ENCODE measurements at places on chromosomes 6 and 20.

GRCh38 chr20:49671433-49671832 lies 42.2 kb downstream of the B4GALT5 start:
- no peak for DNase-seq

- no peak for DNase-seq
Observed at GRCh38 chr6:109174916-109175315, 79.6 kb downstream of the CEP57L1 start.

DNA sequence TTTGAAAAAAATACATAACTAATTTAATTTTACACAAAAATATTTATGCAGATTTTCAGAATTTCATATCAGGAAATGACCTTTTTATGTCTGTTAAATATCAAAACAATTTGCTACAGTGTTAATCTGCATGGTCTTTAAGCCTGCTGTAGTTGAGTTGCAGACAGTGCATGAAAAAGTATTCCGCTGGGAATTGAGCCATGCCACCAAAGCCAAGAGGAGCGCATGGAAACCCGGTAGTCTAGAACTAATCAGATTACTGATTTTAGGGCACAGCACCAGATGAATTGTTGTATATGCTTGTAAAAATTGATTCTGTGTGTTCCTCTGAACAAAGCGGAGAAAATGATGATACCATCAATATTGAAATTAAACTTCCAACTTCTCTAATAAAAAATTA lies 34.3 kb upstream of the LAMP5 start:
- DNase-seq, result no peak

GRCh38 chr6:14305131-14305530 lies 187.6 kb downstream of the CD83 start:
- no peak for DNase-seq

GRCh38 chr20:53898556-53898931 lies 171.8 kb downstream of the BCAS1 start:
- no peak for DNase-seq

- no peak for DNase-seq
Observed at GRCh38 chr6:68657374-68658139, 22.5 kb downstream of the ADGRB3 start.

- DNase-seq, result no peak
Observed at GRCh38 chr6:165729307-165729936, 66.4 kb upstream of the PDE10A start.

DNA sequence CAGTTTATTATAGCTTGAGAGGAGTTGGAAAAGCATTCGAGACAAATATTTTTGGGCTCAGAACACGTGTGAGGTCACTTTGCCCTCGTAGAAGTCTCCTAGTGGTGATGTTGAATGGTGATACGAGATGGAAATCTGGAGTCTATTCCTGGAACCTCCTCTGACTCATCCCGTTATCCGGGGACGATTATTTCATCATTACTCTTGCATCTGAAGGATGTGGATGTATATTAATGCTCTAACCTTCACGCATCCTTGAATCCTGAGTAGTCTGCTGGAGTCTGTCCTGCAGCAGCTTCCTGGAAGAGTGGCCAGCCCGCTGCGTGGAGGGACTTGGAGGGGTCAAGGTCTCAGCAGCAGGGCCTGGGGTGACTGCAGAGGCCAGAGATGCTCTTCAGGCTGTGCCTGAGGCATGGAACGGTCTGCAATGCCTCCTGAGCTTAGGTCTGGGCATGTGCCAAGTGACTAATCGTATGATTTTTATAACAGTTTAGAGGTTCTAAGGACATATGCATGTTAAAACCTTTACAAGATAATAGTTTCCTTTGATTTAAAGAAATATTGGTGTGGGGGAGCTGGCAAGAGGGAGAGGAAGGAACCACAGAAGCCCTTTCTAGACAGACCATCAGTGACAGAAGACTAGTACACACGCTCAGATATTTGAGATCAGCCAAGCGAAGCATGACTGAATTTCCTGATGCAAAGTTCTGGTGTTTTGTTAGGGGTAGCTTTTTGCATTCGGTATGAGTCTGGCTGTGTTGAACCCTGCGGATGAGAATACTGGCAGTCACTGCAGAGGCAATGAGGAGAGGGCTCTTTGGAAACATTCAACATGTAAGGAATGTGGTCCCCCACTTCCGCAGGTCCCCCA lies 400.2 kb downstream of the QKI start:
- no peak for DNase-seq

DNA sequence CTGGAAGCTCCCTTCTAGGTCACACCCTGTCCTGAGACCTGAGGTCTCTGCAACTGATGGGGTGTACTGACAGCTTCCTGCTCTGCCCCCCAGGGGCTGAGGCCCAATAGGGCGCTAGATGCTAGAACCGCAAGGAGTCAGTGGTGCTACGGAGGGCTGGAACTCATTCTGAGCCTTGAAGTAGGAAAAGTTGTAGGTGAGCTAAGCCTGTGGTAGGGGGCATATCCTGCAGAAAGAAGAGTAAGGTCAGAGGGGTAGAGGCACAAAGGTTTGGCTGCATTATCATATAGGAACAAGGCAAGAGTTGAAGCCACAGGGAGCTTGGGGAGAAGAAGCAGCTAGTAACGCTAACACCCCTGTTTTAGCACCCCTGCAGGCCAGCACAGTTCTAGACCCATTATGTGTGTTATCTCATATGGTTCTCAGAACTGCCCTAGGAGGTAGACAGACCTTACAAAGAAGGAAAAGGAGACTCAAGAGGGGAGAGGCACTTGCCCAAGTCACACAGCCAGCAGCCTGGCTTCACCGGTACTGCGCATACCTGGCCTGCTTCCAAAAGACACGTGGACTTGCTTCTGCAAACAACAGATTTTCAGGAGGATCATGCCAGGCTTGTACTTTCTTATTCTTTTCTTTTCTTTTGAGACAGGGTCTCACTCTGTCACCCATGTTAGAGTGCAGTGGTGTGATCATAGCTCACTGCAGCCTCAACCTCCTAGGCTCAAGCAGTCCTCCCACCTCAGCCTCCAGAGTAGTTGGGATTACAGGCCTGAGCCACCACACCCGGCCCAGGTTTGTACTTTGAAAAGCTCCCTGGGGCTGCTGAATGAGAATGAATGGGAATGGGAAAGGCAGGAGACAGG lies 156.1 kb downstream of the MRPL14 start:
- no peak for DNase-seq

GRCh38 chr6:2687456-2687855 lies 63.3 kb downstream of the MYLK4 start:
- DNase-seq, result no peak

DNA sequence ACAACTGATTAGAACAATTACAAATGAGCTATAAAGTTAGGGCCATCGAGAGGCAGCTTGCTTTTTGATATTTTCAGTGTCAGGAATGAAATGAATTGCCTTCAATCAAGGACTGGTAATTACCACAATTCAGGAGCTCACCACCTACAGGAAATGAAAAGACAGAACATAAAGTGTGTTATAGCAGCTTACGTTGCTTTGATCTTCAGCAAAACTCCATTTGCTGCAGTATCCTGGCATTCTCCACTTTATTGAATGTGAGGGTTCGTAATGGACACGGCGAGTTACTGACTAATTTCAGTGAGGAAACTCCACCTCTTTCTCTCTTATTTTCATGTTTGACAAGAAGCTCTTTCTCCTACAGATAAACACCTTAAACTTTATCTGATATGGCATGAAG lies 440.0 kb upstream of the HSF2 start:
- DNase-seq, result no peak

GRCh38 chr20:18943542-18943941 lies 130.0 kb downstream of the SCP2D1 start:
- DNase-seq, result peak; percentile 64

- no peak for DNase-seq
Observed at GRCh38 chr6:150940941-150941340, 75.4 kb downstream of the MTHFD1L start.

All from ascending aorta (tissue), 2 donors.